ENCODE measurements at places on chromosomes 2 and 18.

GRCh38 chr18:73535189-73535588 is 612.4 kb downstream of the FBXO15 start:
- DNase-seq = no peak

DNA sequence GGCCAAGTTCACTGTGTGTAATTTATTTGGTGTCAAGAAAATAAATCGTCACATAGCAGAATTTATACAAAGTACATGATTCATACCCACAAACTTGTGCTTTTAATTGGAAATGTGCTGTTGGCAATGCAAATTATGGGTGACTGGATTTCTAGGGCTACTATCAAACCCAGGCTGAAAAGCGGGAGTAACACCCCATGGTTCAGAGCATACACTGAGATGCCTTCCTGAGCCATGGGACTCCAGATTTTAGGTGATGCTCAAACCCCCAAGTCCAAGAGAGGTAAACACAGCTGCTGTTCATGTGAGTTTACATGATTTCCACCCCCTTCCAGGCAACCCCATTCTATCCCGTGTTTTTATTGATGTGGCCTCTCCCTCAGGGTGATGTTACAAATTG is 565.9 kb upstream of the ID2 start:
- DNase-seq = no peak

GRCh38 chr2:67997903-67998302 is 64.9 kb downstream of the C1D start:
- DNase-seq = no peak

DNA sequence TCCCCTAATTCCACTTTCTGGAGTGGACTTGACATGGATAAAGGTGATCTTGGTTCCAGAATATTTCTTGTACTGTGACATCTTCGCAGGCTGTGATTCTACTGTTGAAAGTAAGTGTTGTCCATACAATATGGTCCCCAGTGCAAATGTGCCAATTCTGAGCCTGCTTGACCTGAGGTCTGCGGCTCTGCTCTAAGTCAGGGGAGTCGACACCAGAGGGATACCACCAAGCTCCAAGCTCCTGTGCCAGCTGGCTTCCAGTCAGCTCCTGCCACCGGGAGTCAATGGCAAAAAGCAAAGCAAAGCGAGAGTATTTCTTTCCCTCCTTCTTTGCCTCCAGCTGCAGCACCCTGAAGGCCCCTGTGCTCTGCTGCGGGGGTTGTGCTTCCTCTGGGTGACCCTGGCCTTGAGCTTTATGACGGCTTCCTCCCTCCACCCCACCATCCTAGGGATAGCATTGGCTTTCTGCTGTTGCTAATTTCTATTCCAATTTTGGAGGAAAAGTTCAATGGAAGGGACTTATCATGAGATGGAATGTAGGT is 50.4 kb downstream of the SLC35F5 start:
- DNase-seq = no peak

DNA sequence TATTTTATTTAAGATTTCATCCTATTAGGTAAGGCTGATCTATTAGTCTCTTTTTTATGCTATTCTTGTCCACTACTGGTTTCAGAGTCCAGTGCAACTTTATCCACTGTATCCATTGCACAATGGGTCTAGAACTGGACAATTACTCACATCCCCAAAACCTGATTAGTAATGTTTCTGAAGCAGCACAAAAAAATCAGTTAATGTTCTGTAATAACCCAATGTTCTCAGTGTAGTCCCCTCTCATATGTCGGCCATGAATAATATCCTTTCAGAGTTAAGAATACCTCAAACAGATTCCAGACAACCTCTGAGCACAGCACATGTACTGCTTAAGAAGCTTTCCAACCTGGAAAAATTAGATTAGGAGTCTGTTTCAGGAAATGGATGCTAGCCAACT is 29.7 kb downstream of the MGAT4A start:
- DNase-seq = no peak

DNA sequence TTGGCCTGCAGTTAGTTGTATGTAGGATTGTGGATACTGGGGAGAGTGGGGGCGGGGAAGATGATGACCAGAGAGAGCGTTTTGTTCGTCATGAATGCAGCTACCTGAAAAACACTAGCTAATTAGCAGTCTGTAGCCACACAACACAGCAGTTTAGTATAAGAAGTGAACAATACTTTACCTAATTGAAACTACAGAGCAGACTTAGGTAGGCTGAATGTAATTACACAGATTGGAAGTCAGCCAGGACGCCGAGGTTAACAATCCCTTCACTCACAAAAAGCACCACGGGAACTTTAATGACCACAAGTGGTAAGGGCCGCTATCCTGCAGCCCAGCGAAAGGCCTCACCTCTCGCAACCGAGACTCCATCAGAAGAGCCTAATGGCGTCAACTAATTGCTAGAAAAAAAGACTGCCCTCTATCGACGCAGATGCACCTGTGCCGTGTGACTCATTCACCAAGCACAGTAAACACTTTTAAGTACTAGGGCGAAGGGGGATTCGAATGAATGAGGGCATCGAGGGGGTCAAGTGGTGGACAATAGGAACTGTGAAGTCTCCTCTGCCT is 591.0 kb downstream of the ARHGAP15 start:
- no peak for DNase-seq

DNA sequence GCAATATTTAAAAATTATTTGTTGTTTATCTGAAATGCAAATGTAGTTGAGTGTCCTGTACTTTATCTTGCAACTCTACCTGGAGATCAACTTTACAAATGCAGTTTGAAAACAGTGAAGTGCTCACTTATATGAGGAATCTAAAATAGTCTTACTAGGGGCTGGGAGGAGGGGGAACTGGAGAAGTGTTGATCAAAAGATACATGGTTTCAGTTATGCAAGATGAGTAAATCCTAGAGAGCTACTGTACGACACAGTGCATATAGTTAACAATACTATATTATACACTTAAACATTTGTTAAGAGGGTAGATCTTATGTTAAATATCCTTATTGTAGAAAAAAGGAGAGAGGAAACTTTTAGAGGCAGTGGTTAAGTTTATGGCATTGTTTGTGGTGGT is 241.9 kb downstream of the BCL11A start:
- no peak for DNase-seq

GRCh38 chr18:335733-336132 is 67.9 kb upstream of the THOC1 start:
- DNase-seq = peak; percentile 40

- DNase-seq = no peak
These were observed 38.4 kb upstream of the ITGAV start for GRCh38 chr2:186551323-186552050.

Measured in inflammatory macrophage (primary cell).